ENCODE measurements at places on chromosomes 1 and 21.

DNA sequence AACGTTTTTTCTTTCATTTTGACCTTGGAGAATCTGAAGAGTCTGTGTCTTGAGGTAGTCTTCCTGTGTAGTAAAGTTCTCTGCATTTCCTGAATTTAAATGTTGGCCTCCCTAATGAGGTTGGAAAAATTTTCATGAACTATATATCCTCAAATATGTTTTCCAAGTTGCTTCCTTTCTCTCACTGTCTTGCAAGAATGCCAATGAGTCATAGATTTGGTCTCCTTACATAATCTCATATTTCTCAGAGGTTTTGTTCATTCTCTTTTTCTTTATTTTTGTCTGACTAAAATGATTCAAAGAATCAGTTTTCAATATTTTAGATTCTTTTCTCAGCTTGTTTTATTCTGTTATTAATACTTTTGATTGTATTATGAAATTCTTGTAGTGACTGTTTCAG is 87.6 kb downstream of the DRAM2 start:
- no peak for DNase-seq

GRCh38 chr1:238898856-238899255 is 487.5 kb upstream of the CHRM3 start:
- DNase-seq: peak; percentile 16

- DNase-seq: peak; percentile 99
Measured at GRCh38 chr1:25556791-25557476, 13.5 kb downstream of the LDLRAP1 start.

GRCh38 chr1:31772669-31773248 is 8.6 kb upstream of the ADGRB2 start:
- no peak for DNase-seq

DNA sequence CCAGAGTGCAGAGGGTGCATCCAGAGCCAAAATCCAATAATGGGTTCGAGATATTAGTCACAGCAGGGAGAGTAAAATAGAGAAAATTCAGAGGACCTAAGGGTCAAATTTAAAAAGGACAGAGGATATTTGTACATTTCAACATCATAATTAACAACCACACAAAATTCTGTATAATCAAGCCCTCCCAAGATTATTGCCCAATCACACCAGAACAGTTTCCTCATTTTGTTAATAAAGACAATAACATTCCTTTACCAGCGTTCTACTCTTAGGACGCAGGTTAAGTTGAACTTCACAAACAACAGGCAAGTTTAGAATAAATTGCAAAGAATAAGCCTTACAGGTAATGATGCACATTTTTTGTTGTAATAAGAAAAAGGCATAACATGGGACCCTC is 462.8 kb downstream of the PTPRC start:
- DNase-seq: no peak

DNA sequence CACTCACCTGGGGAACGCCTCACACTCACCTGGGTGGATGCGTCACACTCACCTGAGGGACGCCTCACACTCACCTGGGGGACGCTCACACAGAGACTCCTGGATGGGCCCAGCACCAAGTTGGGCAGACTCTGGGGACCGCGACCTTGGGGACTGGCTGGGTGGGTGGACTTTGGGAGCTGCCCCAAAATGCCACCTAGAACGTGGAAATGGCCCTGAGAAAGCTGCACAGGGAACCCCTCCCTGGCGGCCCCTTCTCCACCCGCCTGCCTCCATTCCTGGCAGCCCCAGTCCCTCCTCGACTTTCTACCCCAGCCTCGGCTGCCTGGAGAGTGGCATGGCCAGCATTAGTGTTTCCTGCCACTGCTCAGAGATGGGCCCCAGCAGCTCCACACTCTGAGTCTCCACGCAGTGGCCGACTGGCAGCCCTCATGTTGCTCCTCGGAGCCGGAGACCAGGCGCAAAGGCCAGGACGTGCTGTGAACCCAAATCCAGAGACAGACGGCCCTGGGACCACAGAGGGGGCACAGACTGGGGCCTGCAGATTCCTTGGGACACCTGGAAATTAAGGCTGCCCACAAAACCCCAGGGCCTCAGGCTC is 46.5 kb upstream of the ACTRT2 start:
- no peak for DNase-seq

- no peak for DNase-seq
Measured at GRCh38 chr1:147904726-147905125, 2.1 kb downstream of the GJA8 start.

- DNase-seq: no peak
Measured at GRCh38 chr1:187413405-187414169, 584.8 kb downstream of the PLA2G4A start.

DNA sequence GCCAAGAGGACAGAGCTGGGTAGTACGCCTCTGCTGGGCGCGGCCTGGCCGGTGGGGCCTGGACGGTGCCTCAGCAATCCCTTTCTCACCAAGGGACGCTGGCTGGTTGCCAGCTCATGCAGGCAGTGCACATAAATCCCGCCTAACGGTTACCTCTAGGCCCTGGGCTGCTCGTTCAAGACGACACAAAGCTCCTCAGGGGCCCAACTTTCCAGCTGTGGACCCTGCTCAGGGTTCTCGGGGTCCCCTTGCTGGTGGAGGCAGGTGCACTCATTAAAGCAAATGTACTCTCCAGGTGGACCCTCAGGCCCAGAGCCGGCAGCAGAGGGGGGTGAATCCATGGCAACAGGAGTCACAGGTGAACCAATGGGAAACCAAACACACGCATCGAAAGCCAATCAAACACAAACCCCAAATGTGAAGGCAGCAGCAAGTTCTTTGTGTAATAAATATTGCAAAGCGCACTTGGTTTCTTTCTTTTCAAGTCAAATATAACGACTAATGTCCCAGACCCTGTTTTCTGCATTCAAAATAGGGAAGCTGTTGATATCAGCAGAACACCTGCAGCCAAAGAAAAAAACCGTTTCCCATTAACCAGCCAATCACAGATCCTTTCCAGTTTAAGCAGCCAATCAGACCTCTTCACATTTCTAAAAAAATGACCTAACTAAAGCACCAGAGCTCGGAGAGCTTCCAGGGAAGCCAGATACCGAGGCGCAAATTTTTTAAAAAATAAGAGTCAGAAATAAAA is 26.1 kb upstream of the CLSTN1 start:
- DNase-seq: peak; percentile 88

- no peak for DNase-seq
Measured at GRCh38 chr1:110581682-110582145, 24.4 kb downstream of the KCNA2 start.

GRCh38 chr1:209667708-209668107 is 7.5 kb upstream of the G0S2 start:
- DNase-seq: no peak

GRCh38 chr1:54474310-54475251 is 68.4 kb upstream of the SSBP3 start:
- peak; percentile 51 for DNase-seq

- no peak for DNase-seq
Measured at GRCh38 chr1:53148123-53148522, 5.7 kb upstream of the SLC1A7 start.

DNA sequence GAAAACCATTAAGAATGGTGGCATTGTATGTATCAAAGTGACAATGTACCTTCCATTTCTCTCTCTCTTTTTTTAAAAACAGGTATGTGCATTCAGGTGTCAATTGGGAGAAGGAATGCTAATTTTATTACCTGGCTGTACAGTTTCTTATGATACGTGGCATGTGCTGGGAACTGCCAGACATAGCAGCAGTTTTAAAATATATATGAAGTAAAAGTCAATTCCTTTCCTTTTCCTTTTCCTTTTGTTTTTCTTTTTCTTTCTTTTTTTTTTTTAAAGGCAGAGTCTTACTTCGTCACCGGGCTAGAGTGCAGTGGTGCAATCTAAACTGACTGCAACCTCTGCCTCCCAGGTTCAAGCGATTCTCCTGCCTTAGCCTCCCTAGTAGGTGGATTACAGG is 37.0 kb downstream of the SPEN start:
- no peak for DNase-seq

GRCh38 chr1:166675213-166675612 is 164.1 kb upstream of the POGK start:
- no peak for DNase-seq

DNA sequence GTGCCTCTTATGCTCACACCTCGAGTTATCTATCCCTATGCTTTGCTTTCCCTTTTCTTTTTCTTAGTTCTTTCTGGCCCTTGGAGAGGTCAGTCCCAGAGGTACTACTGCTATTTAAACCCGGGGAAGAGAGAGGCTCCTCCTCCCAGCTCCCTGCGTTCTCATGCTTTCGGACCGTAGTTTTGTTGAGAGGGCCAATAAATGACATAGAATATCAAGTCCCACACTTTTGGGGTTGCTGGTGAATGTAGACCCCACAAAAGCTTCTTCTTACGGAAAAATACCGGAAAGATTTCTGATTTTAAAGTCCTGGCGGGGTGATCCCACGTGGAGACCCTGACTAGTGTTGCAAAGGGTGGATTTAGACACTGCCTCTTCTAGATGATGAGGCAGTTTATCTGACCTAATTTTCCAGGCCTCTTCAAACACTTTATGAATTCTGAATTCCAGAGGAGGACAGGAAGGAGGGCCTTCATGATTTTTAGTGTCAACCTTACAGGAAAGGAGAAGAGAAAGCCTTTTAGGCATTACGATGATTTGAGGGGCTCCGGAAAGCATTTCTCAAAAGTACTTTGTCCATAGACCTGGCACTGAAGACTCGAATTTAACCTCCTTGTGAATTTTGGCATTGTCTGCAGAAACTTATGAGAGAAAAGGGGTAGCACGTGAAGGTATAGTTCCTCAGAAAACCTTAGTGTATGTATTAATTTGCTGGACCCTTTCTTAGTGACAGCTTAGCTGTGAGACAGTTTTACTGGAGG is 694 bp downstream of the TMEM167B start:
- peak; percentile 80 for DNase-seq

GRCh38 chr1:76073481-76073880 is 1.1 kb upstream of the ST6GALNAC3 start:
- DNase-seq: no peak

- DNase-seq: no peak
Measured at GRCh38 chr1:203126151-203126865, 1.2 kb upstream of the ADORA1 start.

DNA sequence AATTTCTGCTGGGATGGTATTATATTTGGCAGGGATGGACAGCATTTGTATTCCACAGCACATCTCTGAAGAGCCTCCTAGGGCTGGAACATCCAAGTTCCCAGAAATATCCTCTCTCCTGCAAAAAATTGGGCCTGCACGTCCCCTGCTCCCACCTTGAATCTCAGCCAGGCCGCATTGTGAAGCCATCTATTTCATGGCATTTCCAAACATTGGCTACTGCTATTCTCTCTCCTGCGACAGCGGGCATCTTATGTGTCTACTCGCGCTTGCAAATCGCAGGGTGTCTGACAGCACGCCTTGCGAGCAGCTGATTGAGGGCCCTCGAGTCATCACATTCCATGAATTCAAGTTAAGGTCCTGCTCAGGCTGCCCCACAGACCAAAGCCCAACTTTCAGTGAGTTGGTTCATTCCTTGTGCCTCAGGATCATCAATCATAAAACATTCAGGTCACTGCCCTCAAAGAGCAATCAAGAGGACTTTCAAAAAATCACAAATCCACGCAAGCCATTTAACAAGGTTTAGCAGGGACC is 15.8 kb downstream of the RGS8 start:
- no peak for DNase-seq

- no peak for DNase-seq
Measured at GRCh38 chr1:174239541-174239940, 80.2 kb downstream of the RABGAP1L start.

- DNase-seq: no peak
Measured at GRCh38 chr1:33272930-33273329, 16.6 kb downstream of the ZNF362 start.

DNA sequence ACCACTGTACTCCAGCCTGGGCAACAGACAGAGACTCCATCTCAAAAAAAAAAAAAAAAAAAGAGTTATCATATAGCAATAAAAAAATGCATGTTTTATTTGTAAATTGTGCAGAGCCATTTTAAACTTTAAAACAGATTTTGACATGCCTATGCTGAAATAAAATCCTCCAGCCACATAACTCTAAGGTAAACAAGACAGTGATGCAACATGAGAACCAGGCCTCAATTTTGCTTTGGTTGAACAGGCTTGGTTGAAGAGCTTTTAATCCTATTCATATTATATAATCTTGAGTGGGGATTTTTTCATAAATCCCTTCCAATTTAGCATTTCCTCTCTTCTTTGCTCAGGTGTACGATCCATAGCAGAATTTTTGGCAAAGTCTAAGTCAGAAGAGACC is 26.1 kb downstream of the ARMH1 start:
- no peak for DNase-seq

DNA sequence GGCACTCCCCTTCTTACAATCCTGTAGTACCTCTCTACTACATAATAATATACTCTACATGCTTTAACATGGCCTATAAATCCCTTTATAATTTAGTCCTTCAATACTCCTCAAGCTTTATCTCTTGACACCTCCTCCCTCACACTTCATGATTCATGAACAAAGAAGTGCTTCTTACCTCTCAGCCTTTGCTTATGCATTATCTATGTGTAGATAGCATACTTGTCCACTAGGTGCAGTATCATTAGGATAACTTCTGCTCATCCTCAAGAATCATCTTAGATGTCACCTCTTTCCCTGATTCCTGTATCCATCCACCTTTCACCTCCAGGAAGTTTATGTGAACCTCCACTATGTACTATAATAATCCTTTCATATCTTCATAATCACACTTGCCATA is 74.4 kb downstream of the COL24A1 start:
- peak; percentile 19 for DNase-seq

DNA sequence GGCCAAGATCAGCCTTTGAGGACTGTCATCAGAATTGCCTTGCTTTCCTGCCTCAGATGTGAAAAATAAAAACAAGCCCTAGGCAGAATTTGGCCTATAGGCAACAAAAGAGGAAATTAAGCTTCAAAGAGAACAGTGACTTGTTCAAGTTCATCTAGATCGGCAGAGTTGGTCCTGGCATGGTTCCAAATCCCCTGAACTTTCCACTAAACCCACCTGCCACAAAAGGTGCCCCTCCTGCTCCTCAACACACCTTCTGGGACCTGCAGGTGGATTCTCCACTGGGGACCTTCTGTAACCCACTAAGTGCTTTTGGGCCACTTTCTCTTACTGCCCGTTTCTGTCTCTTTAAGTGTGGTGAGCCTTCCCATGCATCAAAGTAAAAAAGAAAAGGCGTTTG is 42.5 kb upstream of the LRRN2 start:
- DNase-seq: no peak

- no peak for DNase-seq
Measured at GRCh38 chr21:45029948-45030681, 44.3 kb upstream of the ADARB1 start.
